ENCODE measurements at places on chromosomes 16 and 17.

- no peak for DNase-seq
These were observed 11.7 kb downstream of the TMEM100 start for GRCh38 chr17:55710829-55711496.

GRCh38 chr17:62787366-62787765, 20.7 kb downstream of the MARCHF10 start:
- no peak for DNase-seq

- DNase-seq, result no peak
These were observed 72.0 kb upstream of the KSR1 start for GRCh38 chr17:27384261-27384701.

DNA sequence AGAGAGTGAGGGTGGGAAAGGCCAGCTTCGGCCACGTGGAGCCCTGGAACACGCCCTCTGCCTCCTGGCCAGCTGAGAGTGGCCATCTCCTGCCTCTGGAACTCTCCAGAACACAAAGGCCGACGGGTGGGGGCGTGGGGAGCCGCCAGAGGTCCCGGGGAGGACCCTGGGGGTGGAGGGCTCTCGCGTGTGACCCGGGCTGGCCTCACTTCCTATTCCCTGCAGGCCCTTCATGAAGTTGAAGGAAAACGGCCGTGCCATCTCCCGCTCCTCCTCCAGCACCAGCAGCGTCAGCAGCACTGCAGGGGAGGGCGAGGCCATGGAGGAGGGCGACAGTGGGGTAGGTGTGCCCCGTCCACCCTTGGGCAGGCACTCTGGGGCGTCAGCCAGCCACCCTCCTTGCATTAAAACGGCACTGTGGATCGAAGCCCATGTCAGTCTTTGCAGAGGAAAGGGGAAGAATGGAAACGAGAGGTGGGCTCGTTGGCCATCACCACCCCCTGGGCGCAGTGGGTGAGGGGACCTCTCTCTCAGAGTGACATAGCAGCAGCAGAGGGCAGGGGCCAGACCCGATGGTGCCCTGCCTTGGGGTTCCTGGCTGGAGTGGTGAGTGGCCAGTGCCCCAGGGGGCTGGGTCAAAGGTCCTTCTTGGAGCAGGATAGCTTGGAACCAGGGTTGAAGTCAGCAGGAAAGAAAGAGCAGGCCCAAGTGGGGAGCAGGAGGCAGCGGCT, 37.1 kb downstream of the OR1D5 start:
- DNase-seq, result no peak

- no peak for DNase-seq
These were observed 106.3 kb upstream of the ZNF267 start for GRCh38 chr16:31767267-31767666.

DNA sequence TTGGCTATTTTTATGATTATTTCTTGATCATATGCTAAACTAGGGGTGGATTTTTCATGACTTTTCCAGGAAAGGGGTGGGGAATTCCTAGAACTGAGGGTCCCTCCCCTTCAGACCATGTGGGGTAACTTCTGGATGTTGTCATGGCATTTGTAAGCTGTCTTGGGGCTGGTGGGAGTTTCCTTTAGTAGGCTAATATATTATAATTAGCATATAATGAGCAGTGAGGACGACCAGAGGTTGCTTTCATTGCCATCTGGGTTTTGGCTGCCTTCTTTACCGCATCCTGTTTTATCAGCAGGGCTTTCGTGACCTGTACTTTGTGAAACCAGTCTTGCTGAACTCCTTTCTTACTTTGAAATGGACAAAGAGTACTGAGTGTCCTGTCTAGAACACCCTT, 40.4 kb upstream of the ABCA5 start:
- no peak for DNase-seq

DNA sequence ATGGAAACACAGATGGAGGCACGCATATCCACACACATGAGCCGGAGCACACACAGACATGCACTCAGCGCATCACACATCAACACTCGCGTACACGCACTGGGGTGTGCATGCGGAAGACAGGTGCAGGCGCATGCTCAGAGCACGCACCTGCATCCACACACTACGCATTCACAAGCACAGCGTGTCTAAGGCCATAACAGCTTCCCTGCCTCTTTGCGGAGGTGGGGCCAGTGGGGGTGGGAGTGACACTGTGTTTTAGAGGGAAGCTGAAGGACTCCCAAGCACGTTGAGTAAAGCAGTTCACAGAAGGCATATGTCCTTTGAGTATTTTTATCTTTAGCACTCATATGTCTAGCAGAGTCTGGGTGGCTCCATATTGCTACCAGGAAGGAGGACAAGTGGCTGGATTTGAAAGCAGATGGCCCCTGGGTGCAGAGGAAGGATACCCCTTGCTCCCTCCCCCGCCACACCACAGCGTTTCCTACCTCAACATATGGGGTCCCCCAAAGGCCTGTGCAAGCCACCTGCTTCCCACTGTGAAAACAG, 68.6 kb upstream of the TOB1 start:
- no peak for DNase-seq

GRCh38 chr16:89383095-89384003, 107.0 kb downstream of the ANKRD11 start:
- DNase-seq, result no peak

DNA sequence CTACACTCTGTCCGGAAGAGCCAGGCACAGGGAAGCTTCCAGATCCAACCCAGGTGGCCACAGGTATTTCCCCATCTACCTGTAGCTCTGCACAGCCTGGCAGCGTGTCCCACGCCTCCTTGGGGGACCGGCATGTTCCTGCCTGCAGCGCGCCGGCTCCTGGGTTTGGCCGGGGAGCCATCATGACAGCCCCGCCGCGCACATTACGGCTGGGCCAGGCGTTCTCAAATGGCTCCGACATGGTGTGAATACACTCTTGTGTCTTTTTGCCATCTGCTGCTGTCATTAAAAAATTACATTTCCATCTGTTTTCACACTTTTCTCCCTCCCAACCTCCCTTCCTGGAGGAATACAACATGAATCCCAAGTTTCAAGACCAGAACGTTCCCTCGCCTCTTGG, 8.0 kb upstream of the GINS2 start:
- DNase-seq, result no peak

DNA sequence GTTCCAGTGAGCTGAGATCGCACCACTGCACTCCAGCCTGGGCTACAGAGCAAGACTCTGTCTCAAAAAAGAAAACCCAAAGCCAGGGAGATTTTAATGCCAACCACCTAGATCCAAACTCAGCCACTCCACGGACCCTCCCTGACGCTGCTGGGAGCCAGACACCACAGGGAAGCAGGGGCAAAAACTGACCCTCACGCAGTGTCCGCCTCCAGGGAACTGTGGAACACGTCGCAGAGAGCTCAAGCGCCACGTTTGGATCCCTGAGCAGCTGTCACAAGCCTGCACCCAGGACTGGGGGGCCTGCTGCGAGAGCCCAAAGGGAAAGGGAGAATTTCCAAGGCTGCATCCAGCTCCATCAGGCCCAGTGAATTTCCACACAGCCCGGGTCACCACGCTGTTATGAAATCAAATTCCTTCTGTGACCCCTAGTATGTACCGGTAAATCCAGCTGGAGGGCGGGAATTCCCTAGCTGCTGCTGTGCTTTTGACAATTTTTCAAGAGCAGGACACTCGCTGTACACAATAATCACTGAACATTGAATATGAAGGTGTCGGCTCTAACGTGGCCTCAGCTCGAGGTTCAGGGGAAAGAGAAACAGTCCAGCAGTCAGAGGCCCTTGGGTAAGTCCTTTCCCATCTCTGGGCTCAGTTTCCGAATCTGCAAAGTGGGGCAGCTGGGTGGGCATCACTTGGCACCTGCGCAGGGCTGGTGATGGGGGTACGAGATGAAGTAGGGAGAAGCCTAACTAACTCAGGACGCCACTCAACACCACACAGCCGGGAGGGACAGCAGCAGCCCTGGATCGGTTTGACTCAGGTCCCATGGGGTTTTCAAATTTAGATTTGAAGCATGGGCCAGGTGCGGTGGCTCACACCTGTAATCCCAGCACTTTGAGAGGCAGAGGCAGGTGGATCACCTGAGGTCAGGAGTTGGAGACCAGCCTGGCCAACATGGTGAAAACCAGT, 8.6 kb downstream of the CARHSP1 start:
- no peak for DNase-seq

- DNase-seq, result no peak
These were observed 224.9 kb downstream of the PRKCA start for GRCh38 chr17:66527335-66527734.

All from T-helper 22 cell (primary cell).